Cortex of kidney (tissue), 1 donor: ENCODE measurements at places on chromosomes 16 and 17.

DNA sequence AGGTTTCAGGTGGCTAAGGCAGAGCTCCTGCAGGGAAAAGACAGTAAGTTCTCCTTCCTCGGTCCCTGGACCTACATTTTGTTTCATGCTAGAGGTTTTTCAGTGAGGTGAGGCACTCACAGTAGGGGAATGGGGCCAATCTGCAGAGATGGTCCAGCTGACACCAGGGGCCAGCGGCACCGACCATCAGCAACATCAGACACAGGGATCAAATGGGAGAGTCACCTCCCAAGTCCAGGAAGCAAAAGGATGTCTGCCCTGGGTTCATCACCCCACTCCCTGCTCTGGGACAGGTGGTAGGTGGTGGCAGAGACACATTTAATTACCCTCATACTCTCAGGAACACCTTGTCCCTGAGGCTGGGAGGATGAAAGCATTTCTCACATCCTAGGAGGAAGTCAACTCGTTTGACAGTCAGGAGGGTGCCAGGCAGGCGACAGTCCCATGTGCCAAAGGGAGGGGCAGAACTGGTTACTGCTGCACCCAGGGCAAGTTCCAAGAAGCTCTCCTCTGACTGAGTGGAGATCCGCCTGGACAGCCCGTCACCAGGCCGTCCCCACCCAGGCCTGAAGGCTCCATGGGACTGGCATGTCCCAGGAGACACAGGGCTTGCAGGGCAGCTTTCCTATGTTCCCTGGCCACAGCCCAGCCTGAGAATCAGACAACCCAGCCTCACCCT lies 19.2 kb downstream of the ATP6V0D1 start:
- no peak for DNase-seq

DNA sequence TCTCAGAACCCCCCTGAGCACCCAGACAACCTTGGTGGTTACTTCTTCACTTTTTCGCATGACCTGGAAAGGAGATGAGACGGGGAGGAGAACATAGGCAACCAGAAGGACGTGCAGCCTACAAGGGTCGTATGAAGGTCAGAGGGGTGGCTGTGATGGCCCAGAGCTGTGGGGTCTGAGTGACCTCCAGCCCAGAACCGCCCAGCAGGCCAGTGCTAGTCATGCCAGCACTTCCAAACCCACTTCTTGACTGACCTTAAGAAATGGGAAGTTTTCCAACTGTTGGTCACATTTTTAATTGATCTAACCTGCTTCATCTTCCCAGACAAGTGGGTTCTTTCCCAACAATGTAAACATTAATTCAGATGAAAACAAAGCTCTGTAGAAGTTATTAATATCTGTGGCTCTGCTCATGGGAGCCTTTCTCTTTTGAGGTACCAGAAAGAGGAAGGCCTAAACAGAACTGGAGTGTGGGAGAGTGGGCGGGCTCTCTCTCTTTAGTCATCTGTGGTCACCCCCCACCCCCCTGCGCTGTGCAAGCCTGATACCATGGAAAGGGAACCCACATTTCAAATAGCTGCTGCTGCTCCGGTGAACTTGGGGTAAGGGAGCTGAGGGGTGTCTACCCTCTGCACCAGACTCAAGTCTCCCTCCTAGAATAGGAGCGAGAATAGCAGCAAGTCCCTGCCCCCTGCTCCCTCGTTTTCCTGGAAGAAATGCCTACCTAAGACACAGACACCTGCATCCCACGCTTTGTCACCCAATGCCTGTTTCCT lies 101.6 kb downstream of the RAB11FIP4 start:
- no peak for DNase-seq

- no peak for DNase-seq
Measured at GRCh38 chr17:18138065-18138749, 29.7 kb downstream of the MYO15A start.

- DNase-seq, result no peak
Measured at GRCh38 chr17:80991645-80992076, at the start of gene CHMP6. TSS of gene CHMP6 (plus strand) at chr17:80991841. CDS start at chr17:80991919, 78 bp downstream.

DNA sequence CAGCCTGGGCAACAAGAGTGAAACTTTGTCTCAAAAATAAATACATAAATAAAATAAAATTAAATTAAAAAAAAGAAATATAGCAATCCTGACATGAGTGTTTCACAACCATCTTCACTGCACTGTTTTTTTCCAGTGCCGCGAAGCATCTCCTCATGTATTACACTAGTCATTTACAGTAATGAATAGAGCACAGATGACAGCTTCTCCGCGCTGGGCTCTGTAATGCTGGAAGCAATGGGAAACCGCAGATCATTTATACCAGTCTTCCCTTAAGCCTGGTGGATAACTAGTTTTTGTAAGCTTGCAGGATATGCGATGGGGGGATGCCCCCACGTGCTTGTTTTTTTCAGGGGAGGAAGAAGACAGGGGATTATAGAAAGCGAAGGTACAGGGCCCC lies 86.9 kb downstream of the MYH13 start:
- no peak for DNase-seq

DNA sequence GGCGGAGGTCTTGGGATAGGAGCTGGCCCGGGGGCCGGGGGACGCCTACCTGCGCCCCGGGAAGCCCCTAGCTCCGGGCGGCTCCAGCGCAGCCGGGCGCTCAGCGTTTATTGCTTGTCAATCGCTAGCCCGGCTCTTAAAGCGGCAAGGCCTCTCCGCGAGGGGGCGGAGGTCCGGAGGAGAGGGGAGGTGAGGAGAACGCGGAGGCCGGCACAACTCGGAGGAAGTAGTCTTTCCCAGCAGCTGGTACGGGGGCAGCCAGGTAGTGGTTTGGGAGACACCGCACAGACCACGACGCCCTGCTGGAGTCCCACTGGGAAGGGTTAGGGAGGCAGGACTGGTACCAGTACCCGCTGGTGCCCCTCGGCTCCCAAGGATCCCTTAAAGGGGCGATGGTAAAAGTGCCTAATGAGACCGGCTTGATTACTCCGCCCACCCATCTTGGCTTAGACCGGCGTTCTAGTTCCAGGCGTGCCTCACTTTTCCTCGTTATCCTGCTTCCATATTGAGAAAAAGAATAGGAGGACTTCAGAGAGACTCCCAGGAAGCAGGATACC lies at the start of gene MPP2:
Gene MPP2, minus strand, starts transcription at position 112 of the 557 bp plus-strand sequence. CDS start 3,076 bp downstream, outside the sequence.
- no peak for DNase-seq

DNA sequence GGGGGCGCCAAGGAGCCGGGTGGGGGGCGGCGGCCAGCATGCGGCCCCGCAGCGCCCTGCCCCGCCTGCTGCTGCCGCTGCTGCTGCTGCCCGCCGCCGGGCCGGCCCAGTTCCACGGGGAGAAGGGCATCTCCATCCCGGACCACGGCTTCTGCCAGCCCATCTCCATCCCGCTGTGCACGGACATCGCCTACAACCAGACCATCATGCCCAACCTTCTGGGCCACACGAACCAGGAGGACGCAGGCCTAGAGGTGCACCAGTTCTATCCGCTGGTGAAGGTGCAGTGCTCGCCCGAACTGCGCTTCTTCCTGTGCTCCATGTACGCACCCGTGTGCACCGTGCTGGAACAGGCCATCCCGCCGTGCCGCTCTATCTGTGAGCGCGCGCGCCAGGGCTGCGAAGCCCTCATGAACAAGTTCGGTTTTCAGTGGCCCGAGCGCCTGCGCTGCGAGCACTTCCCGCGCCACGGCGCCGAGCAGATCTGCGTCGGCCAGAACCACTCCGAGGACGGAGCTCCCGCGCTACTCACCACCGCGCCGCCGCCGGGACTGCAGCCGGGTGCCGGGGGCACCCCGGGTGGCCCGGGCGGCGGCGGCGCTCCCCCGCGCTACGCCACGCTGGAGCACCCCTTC lies 484 bp downstream of the FZD2 start:
- no peak for DNase-seq

GRCh38 chr16:22210854-22211253 lies 4.8 kb downstream of the EEF2K start:
- no peak for DNase-seq

- no peak for DNase-seq
Measured at GRCh38 chr16:50400312-50400966, 31.7 kb upstream of the BRD7 start.

DNA sequence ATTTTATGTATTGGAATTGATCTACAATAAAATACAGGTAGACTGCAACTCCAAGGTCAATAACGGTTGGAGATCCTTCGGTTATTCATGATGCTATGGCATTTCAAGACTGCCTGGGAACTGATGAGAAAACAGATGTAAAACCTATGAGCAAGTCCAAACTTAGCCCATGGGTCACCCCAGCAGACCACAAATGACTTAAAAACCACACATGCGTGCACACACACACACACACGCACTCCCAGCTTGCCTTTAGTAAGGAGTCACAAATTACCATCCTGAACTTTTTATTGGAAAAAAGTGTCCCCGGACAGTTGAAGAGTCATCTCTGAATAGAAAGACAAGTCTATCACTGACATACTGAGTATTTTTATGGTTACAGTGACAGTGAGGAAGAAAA lies 26.7 kb downstream of the TRIM25 start:
- DNase-seq, result no peak

- no peak for DNase-seq
Measured at GRCh38 chr17:76376318-76377133, 7.9 kb upstream of the SPHK1 start.

DNA sequence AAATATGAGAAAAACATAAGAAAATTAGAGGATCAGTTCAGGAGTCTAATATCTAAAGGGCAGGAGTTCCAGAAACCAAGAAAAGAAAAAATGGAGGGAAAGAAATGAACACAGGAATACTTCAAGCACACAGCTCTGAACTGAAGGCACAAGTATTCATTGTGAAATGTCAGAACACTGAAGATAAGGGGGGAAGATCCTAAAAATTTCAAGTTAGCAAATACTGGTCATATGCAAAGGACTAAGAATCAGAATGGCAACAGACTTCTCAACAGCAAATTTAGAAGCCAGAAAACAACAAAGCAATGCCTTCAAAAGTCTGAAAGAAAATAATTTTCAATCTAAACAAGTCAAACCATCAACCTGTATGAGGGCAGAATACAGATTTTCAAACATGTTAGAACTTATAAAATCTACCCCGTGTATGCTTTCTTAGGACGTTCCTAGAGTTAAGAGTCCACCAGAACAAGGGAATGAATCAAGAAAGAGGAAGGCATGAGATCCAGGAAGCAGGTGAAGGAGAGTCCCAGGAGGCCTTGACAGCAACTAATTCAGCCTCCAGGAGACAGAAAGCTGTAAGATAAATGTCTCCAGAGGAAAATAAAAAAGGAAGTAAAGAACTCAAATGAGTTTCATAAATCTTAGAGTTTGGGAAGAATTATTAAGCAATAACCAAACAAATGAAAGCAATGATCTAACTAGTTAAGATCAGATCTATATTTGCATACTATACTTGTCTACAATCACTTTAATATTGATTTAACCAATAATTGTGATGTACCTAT lies 2.8 kb downstream of the BRD7 start:
- no peak for DNase-seq

DNA sequence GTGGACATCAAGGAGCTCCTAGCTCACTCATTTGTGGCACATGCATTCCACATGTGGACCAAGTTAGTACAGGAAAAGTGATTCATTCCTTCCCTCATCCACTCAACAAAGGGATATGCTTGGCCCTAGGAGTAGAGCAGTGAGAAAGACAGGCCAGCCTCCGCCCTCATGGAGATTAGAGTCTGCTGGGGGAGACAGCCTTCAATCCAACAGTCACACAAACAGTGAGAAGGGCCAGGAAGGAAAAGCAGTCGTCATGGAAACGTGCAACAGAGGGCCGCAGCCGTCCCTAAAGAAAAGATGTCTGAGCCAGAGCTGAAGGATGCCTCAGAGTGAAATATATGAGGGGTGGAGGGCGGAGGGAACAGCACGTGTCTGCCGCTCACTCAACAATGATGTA lies 109.9 kb downstream of the VPS53 start:
- DNase-seq, result no peak
